ENCODE measurements at places on chromosomes 3 and 15. TPM values are rescaled to one million over a fixed set of nuclear protein-coding genes. Genes with fewer than 3 reads are reported as not detected.
A peak's percentile ranks its signal among the peaks of the same experiment; 100 is the strongest.

GRCh38 chr3:65330072-65330471 lies 642.3 kb upstream of the ADAMTS9 start:
- DNase-seq = peak; percentile 34

- peak; percentile 40 for DNase-seq
Observed at GRCh38 chr3:130601442-130601971, 84.5 kb downstream of the COL6A6 start.

- peak; percentile 11 for DNase-seq
Observed at GRCh38 chr3:170387950-170388349, 30.4 kb downstream of the SKIL start.

GRCh38 chr15:81294516-81294880 lies 29.4 kb downstream of the STARD5 start:
- DNase-seq = no peak

The DAZL gene
- total RNA-seq = not detected

DNA sequence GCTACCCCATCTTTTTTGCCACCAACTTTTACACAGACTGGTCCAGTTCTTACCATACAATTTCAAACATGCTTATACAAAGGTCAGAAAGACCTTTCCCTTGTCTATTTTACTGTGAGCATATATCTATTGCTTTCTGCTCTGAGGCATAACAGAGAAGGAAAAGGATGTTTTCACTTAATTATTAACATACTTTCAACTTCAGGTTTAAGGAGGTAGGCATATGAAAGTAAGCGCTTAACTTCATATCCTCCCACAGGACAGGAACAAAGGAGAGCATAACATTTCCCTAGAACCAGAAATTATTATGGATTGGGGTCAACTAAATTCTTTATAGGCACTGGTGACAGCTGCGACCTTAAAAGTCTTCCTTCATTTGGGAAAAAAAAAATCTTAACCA lies 1.1 kb downstream of the MYEF2 start:
- DNase-seq = no peak

GRCh38 chr3:46646700-46647099 lies 34.4 kb downstream of the FAM240A start:
- DNase-seq = peak; percentile 89

GRCh38 chr15:93017526-93017925 lies 71.5 kb downstream of the RGMA start:
- no peak for DNase-seq

The KIAA1143 gene
- 16.8 TPM for total RNA-seq

- DNase-seq = no peak
Observed at GRCh38 chr3:12073106-12073505, 68.9 kb downstream of the SYN2 start.

- no peak for DNase-seq
Observed at GRCh38 chr3:191282251-191283185, 46.7 kb upstream of the CCDC50 start.

DNA sequence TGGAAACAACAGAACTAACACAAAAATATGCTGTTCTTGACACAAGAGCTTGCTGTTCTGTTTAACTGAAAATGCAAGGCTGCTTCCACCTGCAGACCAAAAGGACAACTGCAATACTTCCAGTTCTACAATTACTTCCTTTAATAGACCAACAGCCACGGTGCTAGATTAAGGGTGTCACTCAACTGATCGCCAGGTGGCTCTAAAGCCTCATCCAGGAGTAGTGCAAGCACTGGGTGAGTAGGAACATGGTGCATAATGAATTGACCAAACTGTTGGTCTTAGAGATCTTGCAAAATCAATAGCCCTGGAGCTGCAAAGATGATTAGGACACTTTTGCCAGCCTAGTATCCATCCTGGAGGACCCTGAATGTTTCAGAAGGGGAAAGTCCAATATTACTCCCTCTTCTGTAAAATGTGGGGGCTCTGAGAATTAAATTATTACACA lies 3.6 kb upstream of the CLDN16 start:
- peak; percentile 69 for DNase-seq

The GHSR gene
- total RNA-seq = not detected

GRCh38 chr15:87639305-87640011 lies 617.1 kb downstream of the NTRK3 start:
- DNase-seq = no peak

DNA sequence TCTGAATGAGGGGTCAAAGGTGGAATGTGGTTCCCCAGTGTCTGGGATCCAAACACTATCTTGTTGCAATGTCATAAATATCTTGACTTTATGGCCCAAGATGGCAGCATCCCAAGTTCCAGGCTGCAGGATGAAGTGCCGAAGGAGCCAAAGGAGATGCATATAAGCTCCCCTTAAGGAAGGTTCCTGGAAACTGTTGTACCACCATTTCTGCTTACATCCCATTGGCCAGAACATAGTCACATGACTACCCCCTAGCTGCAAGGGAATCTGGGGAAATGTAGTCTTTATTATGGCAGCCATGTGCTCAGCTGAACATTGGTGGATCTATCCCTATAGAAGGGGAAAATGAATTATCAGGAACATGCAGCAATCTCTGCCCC lies 54.3 kb downstream of the BDH1 start:
- peak; percentile 31 for DNase-seq

- DNase-seq = no peak
Observed at GRCh38 chr3:156368189-156368588, 186.7 kb downstream of the SSR3 start.

GRCh38 chr3:193451902-193452301 lies 73.3 kb upstream of the ATP13A5 start:
- no peak for DNase-seq

GRCh38 chr3:3448468-3448867 lies 269.0 kb upstream of the CRBN start:
- no peak for DNase-seq

- no peak for DNase-seq
Observed at GRCh38 chr3:140536926-140537726, 140.7 kb upstream of the TRIM42 start.

The PPM1M gene
- 12.2 TPM for total RNA-seq

The MOBP gene
- not detected for total RNA-seq

GRCh38 chr3:134643150-134643675 lies 7.6 kb downstream of the KY start:
- no peak for DNase-seq

GRCh38 chr3:11624161-11624560 lies 19.6 kb downstream of the VGLL4 start:
- peak; percentile 61 for DNase-seq

The MASP1 gene
- 13.1 TPM for total RNA-seq

DNA sequence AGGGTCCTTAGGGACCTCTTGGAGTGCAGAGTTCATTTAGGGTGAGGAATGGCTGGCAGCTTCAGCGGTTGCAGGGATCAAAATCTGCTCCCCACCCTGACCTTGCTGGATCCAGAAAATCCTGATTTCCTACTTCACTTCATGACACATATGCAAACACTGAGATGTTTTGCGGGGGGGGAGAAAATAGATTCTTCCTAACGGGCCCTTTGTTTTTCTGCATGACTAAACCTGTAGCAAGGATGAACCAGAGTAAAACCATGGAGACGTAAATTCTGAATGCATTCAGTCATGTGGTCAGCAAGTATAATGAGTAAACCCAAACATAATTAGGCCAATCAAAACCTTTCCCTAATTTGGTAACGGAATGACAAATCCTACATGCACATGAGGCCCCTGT lies 20.0 kb upstream of the RBP1 start:
- DNase-seq = peak; percentile 49

The CLSTN2 gene
- total RNA-seq = under 0.01 TPM

The CALML4 gene
- 0.36 TPM for total RNA-seq

The DTX3L gene
- total RNA-seq = 7.9 TPM

DNA sequence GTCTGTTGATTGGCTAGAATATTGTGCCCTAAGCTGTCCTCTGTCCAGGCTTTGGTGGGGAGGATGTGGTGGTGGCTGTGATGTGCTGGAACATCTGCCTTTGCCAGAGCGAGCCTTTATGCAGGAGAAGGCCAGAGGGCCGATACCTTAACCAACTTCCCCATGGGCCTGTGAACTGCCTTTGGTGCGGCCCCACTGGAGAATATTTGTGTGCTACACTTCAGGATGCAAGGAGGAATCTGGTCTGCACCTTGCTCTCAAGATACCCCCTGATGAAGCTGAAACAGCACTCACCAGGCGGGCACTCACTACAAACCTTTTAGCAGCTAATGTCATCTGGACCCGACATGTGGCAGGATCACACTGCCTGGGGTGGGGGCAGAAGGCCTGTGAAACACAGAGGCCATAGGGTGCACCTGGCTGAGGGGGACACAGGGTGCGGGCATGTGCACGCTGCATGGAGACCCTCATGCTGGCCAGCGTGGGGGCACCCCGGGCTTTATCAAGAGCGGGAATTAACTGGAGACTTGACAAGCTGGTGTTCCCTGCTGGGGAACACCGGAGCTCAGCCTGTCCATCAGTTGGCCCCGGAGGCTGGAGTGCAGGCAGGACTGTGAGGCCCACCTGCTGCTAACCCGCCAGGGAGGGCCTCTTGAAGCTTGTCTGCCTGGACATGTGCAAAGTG lies 16.4 kb downstream of the PRR23E start:
- no peak for DNase-seq

The LSAMP gene
- total RNA-seq = 8.1 TPM

The CHRNB4 gene
- not detected for total RNA-seq

GRCh38 chr15:28989239-28989830 lies 103.6 kb downstream of the APBA2 start:
- peak; percentile 21 for DNase-seq

GRCh38 chr15:57114070-57114469 lies 195.6 kb downstream of the TCF12 start:
- peak; percentile 58 for DNase-seq

- DNase-seq = no peak
Observed at GRCh38 chr3:100270215-100270583, 9.4 kb downstream of the TBC1D23 start.

The TGM5 gene
- not detected for total RNA-seq

The DLL4 gene
- 1.7 TPM for total RNA-seq

DNA sequence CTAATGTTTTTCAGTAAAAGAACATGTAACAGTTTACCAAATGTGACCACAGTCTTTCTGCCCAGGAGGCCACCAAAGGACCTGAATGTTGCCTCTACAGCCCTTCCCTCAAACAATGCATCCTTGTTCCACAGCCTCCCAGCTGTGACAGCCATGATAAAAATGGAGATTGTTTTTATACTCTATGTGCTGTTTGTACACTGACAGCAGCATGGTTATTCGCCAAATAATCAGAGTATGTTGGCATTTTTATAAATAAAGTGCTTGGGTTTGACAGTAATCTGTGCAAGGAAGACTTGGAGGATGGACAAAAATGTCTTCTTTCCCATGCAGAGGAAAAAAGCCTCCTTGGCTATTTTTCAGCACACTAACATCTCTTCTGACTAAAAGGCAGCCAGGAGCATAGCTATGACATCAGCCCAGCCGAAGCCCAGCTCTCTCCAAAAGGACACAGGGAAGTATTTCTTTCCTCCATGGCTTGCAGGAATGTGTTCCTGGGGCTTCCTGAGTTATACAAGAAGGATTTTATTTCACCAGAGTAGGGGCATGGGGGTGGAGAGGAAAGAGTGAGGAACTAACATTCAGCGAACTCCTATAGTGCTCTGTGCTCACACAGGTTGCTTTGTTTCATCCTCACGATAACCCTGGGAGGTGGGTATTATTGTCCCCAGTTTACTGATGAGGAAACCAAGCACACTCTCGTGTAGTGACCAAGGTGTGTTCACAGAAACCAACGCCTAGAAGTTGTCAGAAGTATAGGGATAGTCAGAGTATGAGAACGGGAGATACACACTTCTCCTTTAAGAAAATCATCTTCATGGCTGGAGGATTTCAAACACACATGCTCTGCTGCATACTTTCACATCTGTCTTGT lies 339.7 kb downstream of the MECOM start:
- DNase-seq = peak; percentile 85

DNA sequence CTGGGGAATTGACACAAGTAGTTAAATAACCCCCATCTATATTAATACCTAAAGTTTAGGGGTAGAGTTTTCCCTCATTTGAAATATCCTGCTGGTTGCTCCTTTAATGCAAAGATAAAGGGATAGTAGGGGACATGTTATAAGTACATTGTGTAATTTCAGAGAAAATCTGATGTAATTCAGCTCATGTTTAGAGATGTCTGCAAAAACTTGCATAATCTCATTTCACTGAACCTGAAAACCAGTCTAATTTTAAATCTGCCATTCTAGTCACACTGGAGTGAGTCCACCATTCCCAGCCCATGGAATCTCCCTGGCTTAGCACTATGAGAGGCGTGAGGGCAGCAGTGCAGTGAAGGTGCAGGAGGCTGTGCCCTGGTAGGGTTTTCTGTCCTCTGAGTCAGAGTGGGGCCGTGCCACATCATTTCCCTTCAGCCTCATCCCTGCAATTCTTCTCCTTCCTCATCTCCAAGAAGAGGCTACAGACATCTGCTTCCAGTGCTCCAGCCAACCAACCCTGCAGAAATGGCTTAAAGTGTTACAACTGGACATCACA lies 246.3 kb upstream of the UMPS start:
- peak; percentile 10 for DNase-seq

DNA sequence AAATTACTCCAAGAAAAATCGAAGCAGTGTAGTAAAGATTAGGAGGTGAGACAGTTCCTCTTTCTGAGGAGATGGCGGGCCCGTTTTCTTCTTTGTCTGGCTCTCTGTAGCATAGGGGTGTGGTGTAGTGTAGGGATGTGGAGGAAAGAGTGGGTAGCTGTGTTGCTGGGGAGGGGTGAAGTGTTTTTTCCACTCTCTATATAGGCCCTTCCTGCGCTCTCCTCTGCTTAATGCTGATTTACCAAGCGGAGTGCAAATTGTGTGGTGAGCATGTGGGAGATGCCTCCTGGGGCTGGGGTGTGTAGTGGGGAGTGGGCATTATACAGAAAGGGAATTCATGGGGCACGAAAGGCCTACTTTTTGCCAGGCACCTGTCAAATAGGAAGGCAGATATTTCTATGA lies 94.9 kb downstream of the ST6GAL1 start:
- DNase-seq = no peak

Data from IMR-90 (cell line).